ENCODE measurements at places on chromosomes 11 and 22. TPM values are rescaled to one million over a fixed set of nuclear protein-coding genes. Genes with fewer than 3 reads are reported as not detected.
A peak's percentile ranks its signal among the peaks of the same experiment; 100 is the strongest.

GRCh38 chr11:116499396-116500003 is 273.3 kb downstream of the BUD13 start:
- peak; percentile 76 for DNase-seq

- DNase-seq: no peak
These were observed 411.8 kb downstream of the CTTN start for GRCh38 chr11:70810133-70810532.

GRCh38 chr11:115663790-115664189 is 159.6 kb upstream of the CADM1 start:
- no peak for DNase-seq

DNA sequence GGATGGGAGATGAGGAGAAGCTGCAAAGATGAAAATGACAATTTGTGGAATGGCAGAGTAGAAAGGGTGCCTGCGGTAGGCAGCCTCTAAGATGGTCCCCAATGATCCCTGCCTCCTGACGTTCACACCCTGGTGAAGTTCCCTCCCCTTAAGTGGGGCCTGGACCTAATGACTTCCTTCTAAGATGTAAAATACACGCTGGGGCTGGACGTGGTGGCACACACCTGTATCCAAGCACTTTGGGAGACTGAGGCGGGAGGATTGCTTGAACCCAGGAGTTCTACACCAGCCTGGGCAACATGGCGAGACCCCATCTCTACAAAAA is 60.7 kb upstream of the CREB3L1 start:
- DNase-seq: no peak

DNA sequence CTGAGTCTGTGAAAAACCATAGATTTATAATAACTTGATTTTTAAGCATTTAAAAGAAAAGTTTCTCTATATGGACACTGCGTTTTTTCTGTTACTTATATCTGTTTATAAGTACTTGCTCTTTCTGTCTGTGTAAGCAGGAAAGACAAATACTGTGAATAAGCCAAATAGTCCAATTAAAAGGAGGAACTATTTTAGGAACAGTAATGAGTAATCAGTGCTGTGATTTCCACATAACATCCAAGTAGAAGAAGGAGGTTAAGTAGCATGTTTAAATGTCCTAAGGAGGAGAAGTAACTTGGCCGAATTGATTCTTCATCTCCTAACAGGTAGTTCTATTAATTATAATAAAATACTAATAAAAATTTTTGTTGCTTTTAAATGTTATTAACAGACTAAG is 40.8 kb downstream of the ZNF214 start:
- DNase-seq: no peak

- no peak for DNase-seq
These were observed 2.8 kb downstream of the GRK3 start for GRCh38 chr22:25567251-25567675.

GRCh38 chr11:84316866-84317555 is 1030.8 kb upstream of the CCDC90B start:
- DNase-seq: no peak

DNA sequence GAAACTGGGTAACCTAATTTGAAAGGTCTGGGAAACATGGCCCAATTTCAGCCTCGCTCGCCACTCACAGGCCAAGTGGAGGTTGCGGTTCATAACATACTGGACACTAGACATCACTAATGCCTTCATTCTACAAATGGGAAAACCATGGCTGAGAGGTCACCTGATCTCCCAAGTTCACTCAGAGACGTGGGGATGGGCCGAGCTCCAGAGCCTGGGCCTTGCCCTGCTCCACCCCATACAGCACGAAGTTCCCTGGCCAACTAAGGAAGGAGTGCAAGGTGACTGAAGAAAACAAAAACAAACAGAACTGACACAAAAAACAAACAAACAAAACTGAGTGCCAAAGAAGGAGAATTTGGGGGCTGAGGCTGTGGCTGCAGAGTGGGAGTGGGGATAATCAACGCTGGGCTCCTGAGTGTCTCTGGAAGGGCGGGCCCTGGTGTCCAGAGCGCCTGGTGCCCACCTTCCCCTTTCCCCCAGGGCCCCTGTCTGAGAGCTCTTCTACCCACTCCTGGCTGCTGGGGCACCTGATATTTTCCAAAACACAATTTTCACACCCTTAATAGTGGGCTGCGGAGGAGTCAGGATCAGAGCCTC is 46.5 kb upstream of the ADA2 start:
- no peak for DNase-seq

GRCh38 chr11:75450236-75450635 is 17.2 kb upstream of the KLHL35 start:
- no peak for DNase-seq

DNA sequence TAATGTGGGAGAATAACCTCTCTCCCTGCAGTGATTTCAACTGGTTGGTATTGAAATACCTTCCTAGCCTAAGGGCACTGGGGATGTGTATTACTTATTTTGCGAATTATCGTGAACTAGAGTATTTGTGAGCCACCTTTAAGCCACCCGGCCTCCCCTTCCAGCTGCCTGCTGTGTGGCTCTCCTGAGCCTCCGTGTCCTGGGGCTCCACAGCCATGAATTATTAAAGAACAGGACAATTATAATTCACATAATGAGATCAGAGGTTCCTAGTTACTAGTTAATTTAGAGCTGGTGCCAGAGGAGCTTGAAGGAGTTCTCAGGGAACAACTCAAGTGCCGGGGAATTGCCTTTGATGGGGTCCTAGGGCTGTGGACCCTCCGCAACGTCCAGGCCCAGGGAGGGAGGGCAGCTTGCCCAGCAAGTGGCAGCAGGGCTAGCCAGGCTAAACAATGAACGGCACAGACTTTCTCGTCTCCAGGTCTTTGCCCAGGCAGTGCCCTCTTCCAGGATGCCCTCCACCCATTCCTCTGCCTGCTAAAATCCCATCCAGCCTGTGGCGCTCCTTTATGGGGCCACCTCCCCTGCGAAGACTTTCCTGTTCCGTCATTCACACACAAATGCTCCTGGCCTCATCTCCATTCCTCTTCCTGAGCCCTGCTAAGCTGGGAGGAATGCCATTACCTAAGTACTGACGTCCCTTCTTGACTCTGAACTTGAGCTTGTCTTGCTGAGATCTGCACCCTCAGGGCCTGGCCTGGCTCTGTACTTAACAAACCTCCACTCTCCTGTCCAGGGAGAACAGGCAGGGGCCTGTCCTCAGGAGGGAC is 91.5 kb downstream of the RTL6 start:
- no peak for DNase-seq

GRCh38 chr11:3786781-3787428 is 10.4 kb downstream of the NUP98 start:
- DNase-seq: no peak

GRCh38 chr11:65947603-65948125 is 2.4 kb downstream of the TSGA10IP start:
- DNase-seq: no peak

DNA sequence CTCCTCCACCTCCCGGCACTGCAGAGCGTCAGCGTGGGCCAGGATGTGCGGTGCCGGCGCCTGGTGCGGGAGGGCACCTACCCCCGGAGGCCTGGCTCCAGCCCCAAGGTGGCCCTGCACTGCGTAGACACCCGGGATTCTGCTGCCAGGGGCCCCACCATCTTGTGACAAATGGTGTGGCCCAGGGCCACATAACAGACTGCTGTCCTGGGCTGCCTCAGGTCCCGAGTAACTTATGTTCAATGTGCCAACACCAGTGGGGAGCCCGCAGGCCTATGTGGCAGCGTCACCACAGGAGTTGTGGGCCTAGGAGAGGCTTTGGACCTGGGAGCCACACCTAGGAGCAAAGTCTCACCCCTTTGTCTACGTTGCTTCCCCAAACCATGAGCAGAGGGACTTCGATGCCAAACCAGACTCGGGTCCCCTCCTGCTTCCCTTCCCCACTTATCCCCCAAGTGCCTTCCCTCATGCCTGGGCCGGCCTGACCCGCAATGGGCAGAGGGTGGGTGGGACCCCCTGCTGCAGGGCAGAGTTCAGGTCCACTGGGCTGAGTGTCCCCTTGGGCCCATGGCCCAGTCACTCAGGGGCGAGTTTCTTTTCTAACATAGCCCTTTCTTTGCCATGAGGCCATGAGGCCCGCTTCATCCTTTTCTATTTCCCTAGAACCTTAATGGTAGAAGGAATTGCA is 13.5 kb downstream of the TSKU start:
- no peak for DNase-seq

DNA sequence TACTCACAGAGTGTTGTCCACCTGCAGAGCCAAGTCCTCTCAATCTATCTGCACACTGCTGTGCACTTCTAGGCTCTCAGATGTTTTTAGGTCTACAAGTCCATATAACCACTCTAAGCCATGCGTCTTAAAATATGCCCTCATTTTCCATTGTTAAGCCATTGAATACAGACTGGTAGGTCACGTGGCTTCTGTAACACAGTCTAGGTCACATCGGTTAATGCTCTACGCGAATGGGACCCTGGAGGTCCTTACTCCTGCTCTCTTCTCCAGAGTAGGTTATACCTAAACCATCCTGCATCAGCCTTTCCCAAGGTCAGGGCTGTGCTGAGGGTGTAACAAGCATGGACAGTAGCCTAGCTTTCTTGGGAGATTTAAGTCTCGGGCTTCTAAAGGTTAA is 819 bp downstream of the JAML start:
- DNase-seq: no peak

GRCh38 chr11:91707652-91708482 is 516.8 kb upstream of the FAT3 start:
- DNase-seq: no peak

OR52A1 gene
- not detected for total RNA-seq

NCAM1 gene
- 226 TPM for total RNA-seq

APOBEC3C gene
- 24.9 TPM for total RNA-seq

NLRP6 gene
- total RNA-seq: 0.11 TPM

FAM83F gene
- total RNA-seq: 4.9 TPM

YPEL4 gene
- 0.54 TPM for total RNA-seq

OR6Q1 gene
- not detected for total RNA-seq

Measured in Right ventricle myocardium superior (tissue), 1 donor.